ENCODE measurements at places on chromosomes 6 and 20. TPM values are rescaled to one million over a fixed set of nuclear protein-coding genes. Genes with fewer than 3 reads are reported as not detected.

DBNDD2 gene
- total RNA-seq: 21.1 TPM

AVP gene
- not detected for total RNA-seq

TOX2 gene
- 0.44 TPM for total RNA-seq

CLDN20 gene
- not detected for total RNA-seq

RAMACL gene
- 0.44 TPM for total RNA-seq

CYP21A2 gene
- total RNA-seq: 0.43 TPM

COL11A2 gene
- 1.1 TPM for total RNA-seq

FAM209A gene
- 3.3 TPM for total RNA-seq
